Hypothalamus (tissue), 51 donors: ENCODE measurements at places on chromosomes 2 and 18.
A peak's percentile ranks its signal among the peaks of the same experiment; 100 is the strongest.

GRCh38 chr18:44895176-44895798, 214.6 kb downstream of the SETBP1 start:
- DNase-seq, result no peak

DNA sequence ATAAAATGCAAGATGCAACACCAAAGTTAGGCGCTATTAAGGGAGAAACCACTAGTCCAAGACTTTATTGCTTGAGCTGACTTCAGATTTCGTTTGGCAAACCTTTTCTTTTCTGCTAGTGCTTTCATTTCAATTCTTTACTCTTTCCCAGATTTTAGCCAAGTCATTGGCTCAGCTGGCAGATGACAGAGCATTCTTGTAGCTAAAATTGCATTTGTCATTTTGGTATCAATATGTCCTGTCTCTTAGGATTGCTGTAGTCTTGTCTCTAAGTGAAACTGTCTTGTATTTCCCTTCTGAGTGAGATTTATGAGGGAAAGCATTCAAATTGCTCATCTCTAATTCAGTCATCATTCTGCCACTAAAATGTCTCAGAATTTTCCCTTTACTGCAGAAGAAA, 335.1 kb downstream of the METTL4 start:
- DNase-seq, result no peak

DNA sequence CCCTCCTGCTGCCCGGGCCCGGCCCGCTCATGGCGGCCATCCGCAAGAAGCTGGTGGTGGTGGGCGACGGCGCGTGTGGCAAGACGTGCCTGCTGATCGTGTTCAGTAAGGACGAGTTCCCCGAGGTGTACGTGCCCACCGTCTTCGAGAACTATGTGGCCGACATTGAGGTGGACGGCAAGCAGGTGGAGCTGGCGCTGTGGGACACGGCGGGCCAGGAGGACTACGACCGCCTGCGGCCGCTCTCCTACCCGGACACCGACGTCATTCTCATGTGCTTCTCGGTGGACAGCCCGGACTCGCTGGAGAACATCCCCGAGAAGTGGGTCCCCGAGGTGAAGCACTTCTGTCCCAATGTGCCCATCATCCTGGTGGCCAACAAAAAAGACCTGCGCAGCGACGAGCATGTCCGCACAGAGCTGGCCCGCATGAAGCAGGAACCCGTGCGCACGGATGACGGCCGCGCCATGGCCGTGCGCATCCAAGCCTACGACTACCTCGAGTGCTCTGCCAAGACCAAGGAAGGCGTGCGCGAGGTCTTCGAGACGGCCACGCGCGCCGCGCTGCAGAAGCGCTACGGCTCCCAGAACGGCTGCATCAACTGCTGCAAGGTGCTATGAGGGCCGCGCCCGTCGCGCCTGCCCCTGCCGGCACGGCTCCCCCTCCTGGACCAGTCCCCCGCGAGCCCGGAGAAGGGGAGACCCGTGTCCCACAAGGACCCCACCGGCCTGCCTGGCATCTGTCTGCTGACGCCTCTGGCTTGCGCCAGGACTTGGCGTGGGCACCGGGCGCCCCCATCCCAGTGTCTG, 767 bp downstream of the RHOB start:
- peak; percentile 89 for DNase-seq

- no peak for DNase-seq
Measured at GRCh38 chr2:55025627-55026026, 24.6 kb downstream of the RTN4 start.

DNA sequence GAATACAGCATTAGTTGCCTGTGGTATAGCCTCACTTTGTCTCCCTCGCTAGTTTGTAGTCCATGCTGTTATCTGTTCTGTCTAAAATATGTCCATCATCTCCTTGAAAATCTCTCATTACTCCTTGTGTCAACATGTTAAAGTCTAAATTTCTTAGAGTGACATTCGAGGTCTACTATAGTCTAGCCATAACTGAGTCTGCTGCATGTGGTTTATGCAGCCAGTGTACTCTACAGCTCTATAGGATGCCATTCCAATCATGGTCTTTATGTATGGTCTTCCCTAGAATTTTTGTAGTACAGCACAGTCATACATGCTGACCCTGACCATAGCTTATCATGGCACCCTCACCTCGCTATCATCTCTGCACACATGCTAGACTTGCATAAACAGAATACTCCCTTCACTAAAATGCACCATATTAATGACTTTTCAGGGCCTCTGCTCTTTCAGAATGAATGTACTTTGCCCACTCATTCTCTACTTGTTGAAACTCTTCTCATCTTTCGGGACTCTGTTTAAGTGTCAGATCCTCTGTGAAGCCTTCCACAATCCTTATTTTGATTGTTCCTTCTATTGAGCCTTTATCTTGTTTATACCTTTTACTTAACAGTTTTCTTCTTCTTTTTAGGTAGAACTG, 12.8 kb downstream of the TANK start:
- DNase-seq, result no peak

GRCh38 chr18:76592981-76593381, 97.9 kb upstream of the ZNF516 start:
- no peak for DNase-seq

- DNase-seq, result no peak
Measured at GRCh38 chr18:3391704-3392466, 58.1 kb upstream of the TGIF1 start.

- DNase-seq, result no peak
Measured at GRCh38 chr2:195663007-195663406, 6.0 kb downstream of the SLC39A10 start.

- no peak for DNase-seq
Measured at GRCh38 chr2:61814539-61815160, 39.2 kb downstream of the FAM161A start.

GRCh38 chr2:133444465-133444864, 123.8 kb downstream of the NCKAP5 start:
- no peak for DNase-seq

DNA sequence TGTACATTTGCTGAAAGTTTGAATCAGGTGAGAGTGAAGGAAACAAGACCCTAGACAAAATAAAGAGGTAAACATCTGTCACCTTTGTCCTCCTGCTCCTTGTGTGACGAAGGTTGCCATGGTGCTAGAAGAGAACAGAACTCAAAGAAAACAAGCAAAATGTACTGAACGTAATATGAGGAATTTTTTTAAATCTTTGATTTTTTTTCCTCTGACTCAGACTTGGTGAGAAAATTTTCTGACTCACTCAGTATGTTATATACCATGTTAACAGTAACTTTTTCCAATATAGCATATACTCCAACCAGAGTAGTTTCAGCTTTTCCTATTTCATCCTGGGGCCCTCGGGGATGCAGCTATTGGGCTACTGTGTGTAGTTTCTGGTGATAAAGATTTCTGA, 2114.6 kb upstream of the PIK3C3 start:
- DNase-seq, result no peak
